ENCODE measurements at places on chromosomes 7 and 10.

- no peak for DNase-seq
These were observed 26.8 kb downstream of the POLL start for GRCh38 chr10:101561068-101561915.

GRCh38 chr7:105745681-105746330, 130.6 kb downstream of the ATXN7L1 start:
- no peak for DNase-seq

DNA sequence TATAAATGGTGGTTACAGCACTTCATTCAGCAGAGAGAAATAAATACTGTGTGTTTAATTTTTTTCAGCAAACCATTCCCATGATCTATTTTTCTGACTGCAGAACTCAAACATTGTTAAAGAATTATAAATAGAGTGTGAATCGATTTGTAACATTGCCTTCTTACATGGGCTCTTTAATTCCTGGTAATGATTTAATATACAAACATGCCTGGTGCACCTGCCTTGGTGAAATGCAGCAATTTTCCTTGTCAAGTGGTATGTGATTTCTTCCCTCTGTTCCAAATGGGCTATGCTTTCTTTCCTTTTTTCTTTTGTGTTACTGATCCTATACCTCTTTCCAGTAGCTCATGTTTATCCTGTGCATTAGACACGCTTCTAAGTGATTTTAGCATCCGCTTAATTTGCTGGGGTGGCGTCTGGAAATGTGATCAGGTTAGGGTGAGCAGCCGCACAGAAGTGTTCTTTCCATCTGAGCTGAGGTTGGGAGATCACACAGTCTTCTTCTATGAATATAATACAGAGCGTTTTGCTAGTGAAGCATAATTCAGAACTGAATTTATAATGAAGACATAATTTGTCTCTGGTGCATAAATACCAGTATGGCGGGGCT, 94.3 kb upstream of the ITGB1 start:
- peak; percentile 2 for DNase-seq

GRCh38 chr10:75186310-75186709, 24.3 kb upstream of the VDAC2 start:
- DNase-seq, result no peak

GRCh38 chr10:91420868-91421267, 10.7 kb downstream of the HECTD2 start:
- no peak for DNase-seq

DNA sequence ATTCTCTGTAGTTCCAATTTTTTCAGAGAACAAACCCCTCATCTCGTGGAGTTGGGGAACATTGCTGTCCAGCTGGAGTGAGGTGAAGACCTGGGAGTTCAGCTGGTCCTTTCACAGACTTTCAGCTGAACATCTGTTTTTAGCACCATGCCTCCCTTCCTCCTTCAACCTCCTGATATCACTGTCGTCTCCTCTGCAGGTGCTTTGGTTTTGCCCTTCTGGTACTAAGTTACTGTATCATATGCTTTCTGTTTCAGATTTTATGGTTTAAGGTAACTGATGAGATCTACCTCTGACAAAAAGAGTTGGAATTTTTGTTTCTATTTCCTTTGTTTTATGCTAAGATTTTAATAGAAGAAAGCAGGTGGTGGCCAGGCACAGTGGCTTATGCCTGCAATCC, 102.9 kb downstream of the ZNF438 start:
- DNase-seq, result no peak

DNA sequence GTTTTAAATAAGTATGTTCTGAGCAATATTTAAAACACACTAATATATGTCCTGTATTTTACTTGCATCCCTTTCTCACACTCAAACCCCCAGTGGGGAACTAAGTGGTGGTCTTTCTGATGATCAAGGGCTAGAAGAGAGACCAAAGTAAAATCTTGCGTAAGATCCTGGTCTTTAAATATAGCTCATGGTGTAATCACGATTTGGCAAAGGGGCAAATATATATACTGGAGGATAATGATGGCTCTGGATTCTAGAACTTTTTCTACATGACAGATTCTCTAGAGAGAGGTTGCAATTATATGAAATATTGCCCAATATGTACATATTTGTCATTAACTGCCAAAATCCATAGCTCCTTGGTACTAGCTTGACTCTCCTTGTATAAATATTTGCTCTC, 438.3 kb downstream of the NXPH1 start:
- no peak for DNase-seq

DNA sequence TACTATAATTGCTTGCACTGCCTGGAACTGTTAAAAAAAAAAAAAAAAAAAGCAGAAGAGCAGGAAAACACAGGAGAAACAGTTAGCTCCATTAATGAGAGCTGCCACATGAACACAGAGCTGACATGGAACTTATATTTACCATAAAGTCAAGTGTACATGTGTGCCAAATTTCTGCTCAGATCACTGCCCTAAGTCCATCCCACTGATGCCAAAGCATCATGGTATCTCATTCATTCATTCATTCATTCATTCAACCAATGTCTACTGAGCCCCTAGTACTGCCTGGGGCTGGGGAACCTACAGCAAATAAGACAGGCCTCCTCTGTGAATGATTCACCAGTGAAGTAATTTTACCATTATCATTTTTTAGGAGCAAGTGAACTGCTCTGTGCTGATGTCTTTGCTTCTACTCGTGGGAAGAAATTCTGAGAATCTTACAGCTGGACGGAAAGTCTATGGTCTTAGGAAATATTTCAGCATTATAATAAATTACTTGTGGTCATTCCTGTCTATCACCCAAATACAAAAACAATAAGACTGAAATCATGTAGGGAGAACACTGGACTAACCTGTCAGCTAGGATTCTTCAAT, 58.8 kb upstream of the ABLIM1 start:
- DNase-seq, result no peak

- peak; percentile 6 for DNase-seq
These were observed 5.8 kb upstream of the GGCT start for GRCh38 chr7:30510124-30511075.

DNA sequence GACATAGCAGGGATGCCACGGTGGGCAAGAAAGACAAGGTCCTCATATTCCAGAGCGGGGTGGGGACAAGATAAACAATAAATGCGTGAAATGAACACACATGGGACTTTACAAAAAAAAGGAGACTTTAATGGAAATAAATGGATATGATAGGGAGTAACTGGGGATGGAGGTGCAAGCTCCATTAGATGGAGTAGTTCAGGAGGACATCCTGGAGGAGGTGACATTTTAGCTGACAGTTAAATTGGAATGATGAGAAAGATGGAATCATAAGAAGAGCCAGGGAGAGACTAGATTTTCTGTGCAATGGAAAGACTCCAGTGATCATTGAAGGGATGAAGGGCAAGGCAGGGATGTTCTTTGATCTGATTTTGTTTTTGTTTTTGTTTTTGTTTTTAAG, 83.6 kb upstream of the MYL10 start:
- DNase-seq, result no peak

DNA sequence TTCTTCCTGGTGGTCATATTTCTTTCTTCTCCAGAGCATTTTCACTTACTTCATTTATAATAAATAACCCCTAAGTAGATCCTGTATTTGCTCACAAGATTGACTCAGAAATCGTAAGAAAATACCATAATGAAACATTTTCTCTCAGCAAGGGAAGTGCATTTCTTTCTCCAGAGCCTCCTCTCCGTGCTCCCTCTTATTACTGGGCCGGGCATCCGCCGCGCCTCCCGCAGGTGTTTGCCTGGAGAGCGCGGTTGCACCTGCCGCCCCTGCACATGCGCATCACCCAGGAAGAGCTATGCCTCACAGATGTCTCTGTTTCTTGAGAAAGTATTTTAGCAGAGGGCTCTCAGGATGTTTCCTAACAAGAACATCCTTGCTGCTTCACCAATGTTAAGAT, 509.2 kb downstream of the TCERG1L start:
- peak; percentile 11 for DNase-seq

GRCh38 chr10:57864765-57865680, 402.7 kb downstream of the IPMK start:
- no peak for DNase-seq

DNA sequence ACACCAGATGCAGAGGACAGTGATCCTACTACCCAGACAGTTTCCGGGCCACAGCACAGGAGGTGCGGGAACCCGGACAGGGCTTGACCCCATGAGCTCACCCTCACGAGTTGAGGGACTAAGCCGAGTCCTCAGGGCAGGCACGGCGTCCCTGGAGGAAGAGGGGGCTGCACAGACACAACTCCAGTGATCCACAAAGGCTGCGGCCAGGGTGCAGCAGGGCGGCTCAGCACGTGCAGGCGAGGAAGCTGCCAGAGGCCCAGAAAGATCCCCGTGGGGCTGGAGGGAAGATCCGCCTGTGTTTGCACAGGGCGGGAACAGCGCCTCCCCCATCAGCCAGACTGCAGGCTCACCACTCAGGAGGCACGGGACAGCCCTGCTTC, 45.9 kb upstream of the TMEM72 start:
- no peak for DNase-seq

DNA sequence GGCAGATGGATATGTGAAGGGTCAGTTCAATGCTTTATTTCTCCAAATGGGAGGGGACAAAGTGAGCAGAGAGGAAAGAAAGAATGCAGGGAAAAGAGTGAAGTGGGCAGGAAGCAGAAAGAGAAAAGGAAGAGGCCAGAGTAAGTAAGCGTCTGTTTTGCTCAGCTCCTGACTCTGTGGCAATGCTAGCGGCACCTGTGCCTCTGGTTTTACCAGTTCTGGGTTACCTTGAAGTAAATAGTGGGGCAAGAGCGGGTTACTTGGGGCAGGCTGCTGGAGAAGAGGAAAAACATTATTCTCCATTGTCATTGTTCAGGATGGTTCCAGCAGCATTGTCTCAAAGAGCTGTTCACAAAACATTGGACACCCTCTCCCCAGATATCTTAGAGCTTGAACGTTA, 1.9 kb downstream of the TAS2R40 start:
- no peak for DNase-seq

DNA sequence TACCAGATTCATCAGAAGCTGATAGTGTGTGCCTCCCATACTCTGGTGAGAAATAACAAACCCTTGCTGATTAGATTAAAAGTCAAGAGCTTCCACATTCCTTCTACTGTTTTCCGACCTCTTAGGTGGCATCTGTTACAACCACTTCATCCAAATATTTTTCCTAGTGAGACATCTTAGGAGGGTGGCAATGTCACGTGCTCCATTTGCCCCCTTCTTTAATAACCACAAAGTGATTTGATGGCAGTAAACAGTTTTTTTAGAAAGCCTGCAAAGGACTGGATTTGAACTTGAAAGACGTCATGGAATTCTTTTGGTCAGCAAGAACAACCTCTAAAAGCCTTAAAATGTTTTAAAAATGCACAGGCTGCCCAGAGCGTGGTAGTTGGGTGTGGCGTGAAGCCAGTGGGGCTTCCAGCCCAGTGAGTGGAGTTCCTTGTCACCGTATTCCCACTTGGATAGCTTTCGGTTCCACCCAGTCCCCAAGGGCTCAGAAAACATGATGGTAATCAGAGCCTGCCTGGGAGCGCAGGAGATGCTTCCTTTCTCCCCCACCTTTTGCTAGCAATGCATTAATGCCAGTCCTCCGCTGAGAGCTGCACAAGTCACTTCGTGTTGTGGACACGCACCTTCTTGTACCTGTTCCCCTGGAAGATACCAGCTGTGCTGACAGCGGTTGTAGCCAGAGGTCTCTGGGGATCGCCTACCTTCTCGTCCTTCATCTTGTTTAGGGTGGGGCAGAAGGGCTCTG, 256.4 kb downstream of the KIAA1217 start:
- DNase-seq, result no peak

- no peak for DNase-seq
These were observed 33.6 kb downstream of the SUFU start for GRCh38 chr10:102537367-102537766.

DNA sequence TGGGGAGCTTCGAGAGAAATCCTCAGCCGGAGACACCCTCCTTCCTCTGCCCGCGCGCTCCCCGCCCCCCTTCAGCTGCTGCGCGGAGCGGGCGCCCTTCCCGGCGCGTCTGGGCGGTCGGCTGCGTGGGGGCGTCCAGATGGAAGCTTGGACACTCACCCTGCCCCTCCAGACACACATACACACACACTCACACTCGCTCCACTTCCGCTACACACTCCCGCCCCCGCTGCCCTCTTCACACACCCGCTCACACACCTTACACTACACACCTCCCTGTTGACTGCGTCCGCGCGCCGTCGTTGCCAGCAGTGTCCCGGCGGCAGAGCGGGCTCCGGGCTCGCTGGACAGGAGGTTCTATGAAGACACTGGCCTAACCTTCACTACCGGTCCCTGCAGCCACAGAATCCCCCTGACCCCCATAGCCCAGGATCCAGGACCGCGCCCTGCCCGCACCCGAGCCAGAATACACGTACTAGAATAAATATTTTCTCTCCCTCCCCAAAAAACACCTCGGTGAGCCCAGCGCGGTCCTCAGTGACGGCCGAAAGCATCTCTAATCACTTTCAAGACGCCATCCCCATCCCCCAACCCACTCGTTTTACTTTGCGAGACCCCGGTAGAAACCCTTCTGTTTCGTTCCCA, 1.1 kb upstream of the EGR2 start:
- DNase-seq, result no peak

DNA sequence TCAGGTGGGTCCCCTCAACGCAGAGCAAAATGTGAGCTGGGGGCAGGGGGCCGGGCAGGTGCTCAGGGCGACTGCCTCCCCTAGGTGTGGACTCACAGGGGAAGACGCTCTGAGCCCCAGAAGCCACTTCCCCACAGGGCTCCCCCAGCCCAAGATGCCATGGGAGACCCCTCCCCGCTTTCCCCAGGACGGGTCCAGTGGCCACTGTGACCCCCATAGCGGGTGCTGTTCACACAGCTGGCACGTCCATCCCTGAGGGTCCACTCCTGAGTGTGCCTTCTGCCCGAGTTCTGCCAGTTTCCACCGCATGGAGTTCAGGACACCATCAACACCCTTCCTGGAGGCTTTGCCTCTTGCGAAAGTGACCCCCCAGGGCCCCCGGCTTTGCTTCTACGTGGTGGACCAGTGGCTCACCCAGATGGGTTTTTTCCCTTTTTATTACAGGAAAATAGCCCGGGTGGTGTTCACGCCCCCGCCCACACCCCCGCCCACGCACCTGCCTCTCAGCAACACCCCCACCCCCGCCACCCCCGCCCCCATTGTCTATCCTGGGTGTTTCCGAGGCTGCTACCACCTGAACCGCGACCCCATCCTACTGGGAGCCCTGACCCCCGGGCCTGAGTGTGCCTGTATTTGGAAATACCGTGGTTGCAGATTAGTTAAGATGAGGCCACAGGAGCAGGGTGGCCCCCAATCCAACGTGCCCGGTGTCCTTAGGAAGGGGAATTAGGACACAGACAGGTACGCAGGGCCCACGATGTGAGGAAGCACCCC, 32.0 kb downstream of the ADAP1 start:
- DNase-seq, result no peak

DNA sequence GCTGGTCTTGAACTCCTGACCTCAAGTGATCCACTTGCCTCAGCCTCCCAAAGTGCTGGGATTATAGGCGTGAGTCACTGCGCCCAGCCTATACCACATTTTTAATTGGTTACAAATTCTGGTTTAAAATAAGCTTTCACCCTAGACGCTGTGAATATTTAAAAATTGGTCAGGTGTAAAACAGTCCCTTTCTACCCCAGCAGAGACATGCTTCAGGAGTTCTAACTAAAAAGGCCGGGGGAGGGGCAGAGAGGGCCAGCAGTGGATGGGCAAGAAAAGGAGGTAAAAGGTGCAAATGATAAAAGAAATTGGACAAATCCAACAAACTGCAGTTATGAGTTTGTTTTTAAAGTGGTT, 70.0 kb downstream of the WAPL start:
- no peak for DNase-seq

GRCh38 chr7:151276666-151277590, 28.4 kb upstream of the SMARCD3 start:
- peak; percentile 8 for DNase-seq

Data from NCI-H774 (cell line).